GM12878 (cell line): ENCODE measurements at places on chromosomes 13 and 19. TPM values are rescaled to one million over a fixed set of nuclear protein-coding genes. Genes with fewer than 3 reads are reported as not detected.

Gene NRTN
- total RNA-seq = not detected in 2 replicates

- H3K4me1 ChIP-seq = no peaks in the 10 kb centered on the region
- H3K27ac ChIP-seq = no peak overlapping the region
- no peaks in the 10 kb centered on the region for H3K27me3 ChIP-seq
- no peak for DNase-seq
- no peaks in the 10 kb centered on the region for H3K36me3 ChIP-seq
Measured at GRCh38 chr19:46878613-46879375, 18.0 kb downstream of the ARHGAP35 start.

DNA sequence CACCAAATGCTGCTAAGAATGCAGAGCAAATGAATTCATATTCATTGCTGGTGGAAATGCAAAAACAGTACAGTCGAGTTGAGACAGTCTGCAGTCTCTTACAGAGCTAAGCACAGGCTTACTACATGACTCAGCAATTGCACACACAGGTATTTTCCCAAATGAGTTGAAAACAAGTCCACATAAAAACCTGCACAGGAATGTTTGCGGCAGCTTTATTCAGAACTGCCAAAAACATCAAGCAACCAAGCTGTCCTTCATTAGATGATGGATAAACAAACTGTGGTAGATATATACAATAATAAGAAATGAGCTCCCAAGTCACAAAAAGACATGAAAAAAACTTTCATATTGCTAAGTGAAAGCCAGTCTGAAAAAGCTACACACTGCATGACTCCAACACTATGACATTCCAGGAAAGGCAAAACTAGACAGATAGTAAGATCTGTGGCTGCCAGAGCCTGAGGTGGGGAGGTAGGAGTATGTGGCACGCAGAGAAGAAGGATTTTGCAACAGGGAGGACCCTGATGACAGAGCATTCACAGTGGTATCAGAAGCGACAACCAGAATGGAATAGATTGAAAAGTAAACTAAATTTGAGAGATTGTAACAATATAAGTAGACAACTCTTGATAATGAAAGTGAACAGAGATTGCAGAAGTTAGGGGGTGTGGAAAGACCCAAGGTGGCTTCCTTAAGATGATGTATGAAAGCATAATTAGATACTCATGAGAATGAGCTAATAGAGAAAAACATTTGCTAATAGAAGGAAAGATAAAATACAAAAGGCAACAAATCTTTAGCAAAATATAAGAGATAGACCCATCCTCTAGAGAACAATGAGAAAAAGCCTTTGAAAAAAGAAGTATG, 52.7 kb downstream of the TSC22D1 start:
- no peaks in the 10 kb centered on the region for H3K27me3 ChIP-seq
- H3K4me1 ChIP-seq = no peaks in the 10 kb centered on the region
- H3K27ac ChIP-seq = peak overlapping the region; percentile 15; the same call in 1 of the 2 replicates
- DNase-seq = peak; percentile 7
- no peaks in the 10 kb centered on the region for H3K36me3 ChIP-seq

- no peak for DNase-seq
- no peak overlapping the region for H3K4me3 ChIP-seq
- no peaks in the 10 kb centered on the region for H3K27me3 ChIP-seq
- H3K4me1 ChIP-seq = peaks cover 28% of the 10 kb centered on the region
Measured at GRCh38 chr19:46927106-46927505, 66.3 kb downstream of the ARHGAP35 start.

DNA sequence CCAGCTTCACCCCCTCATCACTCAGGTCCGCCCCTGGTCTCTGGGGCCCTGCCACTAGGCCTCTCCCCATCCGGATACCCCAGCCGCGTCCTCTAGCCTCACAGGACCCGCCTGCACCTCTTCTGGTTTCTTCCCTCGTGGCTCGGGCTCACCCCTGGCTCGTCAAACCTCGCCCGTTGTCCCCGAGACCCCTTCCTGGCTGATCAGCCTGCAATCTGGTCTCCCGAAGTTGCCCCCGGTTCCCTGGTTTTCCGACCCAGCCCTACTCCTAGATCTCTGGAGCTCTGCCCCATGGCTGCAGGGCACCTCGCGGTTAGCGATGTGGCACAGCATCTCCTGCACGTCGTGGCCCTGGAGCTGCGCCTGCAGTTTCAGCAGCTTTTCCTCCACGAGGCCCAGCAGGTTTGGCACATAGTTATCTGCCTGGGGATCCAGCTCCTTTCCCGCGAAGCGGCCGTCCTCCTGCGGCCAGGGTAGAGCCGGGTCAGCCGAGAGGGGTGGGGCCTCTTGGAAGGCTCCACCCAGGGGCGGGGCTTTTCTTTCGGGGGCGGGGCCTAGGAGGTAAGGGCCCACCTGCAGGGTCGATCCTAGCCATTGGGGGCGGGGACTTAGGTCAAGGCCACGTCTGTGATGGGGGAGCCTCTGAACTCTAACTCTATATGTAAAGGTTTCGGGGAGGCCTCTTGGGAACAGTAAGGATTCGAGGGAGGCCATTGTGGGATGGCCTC, 2.4 kb upstream of the RGL3 start:
- peaks cover 16% of the 10 kb centered on the region for H3K27me3 ChIP-seq
- H3K4me3 ChIP-seq = peak overlapping the region; percentile 40; the same call in 1 of the 2 replicates
- no peak overlapping the region for H3K27ac ChIP-seq
- DNase-seq = no peak

GRCh38 chr13:107025991-107026390, 458.1 kb upstream of the ARGLU1 start:
- DNase-seq = no peak
- H3K27ac ChIP-seq = no peak overlapping the region
- H3K4me1 ChIP-seq = no peaks in the 10 kb centered on the region
- H3K36me3 ChIP-seq = no peaks in the 10 kb centered on the region
- no peak overlapping the region for H3K4me3 ChIP-seq

GRCh38 chr19:45440873-45441654, 17.3 kb upstream of the ERCC1 start:
- no peak for DNase-seq
- no peak overlapping the region for H3K4me3 ChIP-seq
- H3K27me3 ChIP-seq = no peaks in the 10 kb centered on the region
- H3K27ac ChIP-seq = no peak overlapping the region
- H3K36me3 ChIP-seq = no peaks in the 10 kb centered on the region
- peaks cover 23% of the 10 kb centered on the region for H3K4me1 ChIP-seq
